WTC11 (cell line): ENCODE measurements at places on chromosomes 1 and 21. TPM values are rescaled to one million over a fixed set of nuclear protein-coding genes. Genes with fewer than 3 reads are reported as not detected.

The KIF14 gene
- 20.0 to 24.4 TPM (median 20.7 TPM) in 3 replicates for total RNA-seq

The DCAF8 gene
- total RNA-seq = 121 to 143 TPM (median 128 TPM) in 3 replicates

The RSBN1 gene
- 15.5 to 19.3 TPM (median 19.1 TPM) in 3 replicates for total RNA-seq

The LRRN2 gene
- total RNA-seq = 3.2 to 5.3 TPM (median 3.4 TPM) in 3 replicates

DNA sequence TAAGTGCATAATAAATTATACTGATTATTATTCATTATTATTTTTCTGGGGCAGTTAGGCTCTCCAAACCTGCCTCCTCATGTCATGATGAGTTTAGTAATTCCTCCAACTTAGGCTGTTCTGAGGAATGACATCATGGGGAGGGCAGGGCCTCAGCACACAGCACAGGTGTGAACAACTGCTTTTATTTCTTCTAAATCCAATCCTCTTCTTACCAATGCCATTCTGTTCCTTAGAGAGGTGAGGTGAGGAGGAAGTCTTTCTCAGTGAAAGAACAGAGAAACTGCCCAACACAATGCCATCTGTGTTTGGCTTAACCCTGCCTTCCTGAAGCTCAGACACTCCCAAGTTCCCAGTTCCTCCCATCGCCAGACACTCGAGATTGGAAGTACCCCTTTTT is 45.4 kb upstream of the WASF2 start:
- no peak for DNase-seq

- DNase-seq = no peak
Observed at GRCh38 chr1:64549464-64550239, 79.7 kb downstream of the CACHD1 start.

GRCh38 chr1:54995013-54995760 is 3.5 kb upstream of the BSND start:
- DNase-seq = no peak

DNA sequence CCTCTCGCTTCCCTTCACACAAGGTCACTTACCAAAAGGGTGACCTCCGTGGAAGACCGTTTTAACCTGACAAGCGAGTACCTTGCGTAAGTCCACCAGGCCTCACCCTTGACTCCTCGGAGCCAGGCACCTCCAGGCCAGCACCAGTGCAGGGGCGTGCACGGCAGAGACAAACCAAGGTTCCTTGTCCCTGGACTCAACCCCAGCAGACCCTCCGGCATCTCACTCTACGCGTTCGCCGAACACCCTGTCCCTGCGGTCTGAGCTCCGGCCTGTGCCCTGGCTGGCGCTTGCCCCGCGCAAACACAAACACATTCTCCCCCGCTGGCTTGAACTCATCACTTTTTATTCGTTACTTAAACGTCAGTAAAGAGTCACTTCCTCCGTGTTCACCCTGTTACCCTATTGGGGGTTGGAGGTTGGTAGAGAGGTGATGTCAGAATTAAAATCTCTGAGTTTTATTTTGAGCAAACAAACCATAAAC is 4.5 kb downstream of the TBX15 start:
- DNase-seq = peak; percentile 56

GRCh38 chr1:117638759-117639158 is 32.9 kb downstream of the TENT5C start:
- DNase-seq = no peak
